ENCODE measurements at places on chromosomes 1 and 21.
A peak's percentile ranks its signal among the peaks of the same experiment; 100 is the strongest.

DNA sequence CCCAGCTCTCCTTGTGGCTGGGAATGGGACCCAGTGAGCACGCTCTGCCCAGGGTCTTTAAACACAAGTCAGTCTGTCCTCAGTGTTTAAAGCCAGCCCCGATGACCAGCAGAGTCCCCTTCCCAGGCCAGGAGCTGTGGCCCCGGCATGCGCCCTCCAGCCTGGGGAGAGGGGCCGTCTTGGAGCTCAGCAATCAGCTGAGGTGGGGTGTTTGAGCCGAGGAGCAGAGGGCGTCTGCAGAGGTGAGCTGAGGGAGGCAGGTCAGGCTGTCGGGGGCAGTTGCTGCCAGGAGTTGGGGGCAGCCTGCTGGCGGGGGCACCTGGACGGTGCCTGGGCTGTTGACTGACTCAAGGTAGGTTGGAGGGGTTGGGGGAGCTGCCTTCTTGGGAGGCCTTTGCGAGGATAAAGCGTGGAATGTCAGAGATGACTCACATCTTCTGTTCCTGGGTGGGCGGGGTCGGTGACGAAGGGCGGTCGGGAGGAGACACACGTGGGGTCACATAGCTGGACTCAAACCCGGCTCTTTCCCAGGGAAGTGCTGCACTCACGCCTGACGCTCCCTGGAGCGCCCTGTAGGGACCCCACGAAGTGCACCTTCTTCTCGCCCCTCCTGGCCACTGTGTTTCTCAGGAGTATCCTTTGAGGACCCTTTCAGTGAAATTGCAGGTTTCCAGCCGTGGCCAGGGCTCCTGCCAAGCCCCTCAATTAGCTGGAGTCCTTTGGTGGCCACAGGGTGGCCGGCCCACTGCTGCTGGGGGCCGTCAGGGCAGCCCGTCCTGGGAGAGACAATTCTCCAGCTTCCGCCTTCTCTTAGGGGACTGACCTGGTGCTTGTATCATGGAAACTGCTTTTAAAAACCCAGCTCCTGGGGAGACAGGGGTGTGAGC is 86.2 kb downstream of the SIK1 start:
- no peak for DNase-seq

DNA sequence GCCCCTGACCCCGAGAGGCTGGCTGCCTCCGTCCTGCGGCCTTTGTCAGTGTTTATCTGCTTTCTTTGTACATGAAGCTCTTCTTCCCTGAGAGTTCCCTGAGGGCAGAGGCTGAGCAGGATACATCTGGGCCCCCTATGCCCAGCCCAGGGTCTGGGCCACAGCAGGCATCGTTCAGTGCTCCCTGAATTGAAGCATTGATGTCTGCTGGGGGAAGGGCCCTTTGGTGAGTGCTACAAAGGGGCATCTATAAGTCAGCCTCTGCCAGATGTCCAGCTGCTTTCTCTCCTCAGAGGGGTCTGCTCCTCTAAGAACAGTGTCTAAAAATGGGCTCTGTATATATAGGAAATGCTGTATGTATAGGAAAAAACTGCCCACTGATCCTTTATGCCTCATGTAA is 2.1 kb downstream of the HEYL start:
- no peak for DNase-seq

DNA sequence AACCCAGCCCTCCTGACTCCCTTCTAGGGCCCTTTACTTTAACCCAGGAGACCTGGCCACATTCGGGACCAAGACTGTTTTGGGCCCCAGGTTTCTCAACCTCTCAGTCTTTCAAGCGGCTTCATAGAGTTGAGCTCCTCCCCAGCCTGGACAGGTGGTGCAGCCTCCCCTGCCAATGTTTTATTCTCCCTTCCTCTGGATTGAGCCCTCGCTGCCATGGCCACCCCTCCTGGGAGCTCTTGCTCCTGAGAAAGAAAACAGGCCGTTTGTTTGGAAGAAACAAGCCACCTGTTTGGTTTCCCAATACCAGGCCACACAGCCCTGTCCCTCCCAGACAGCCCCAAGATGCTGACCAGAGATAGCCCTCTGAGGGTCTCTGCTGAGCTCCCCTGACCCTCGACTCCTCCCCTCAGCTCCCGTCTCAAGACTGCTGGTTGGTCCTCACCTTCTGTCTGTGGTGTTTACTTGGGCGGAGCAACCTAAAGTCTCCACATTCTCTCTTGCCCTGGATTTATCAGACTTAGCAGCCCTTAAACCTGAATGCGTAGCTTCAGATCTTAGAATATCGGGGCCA is 3.3 kb downstream of the TMEM51 start:
- DNase-seq = no peak

- DNase-seq = no peak
Observed at GRCh38 chr1:228148935-228149405, 760 bp upstream of the GJC2 start.

- peak; percentile 75 for DNase-seq
Observed at GRCh38 chr1:40799351-40799867, 15.8 kb downstream of the KCNQ4 start.

GRCh38 chr1:20271498-20272400 is 18.9 kb upstream of the VWA5B1 start:
- DNase-seq = no peak

DNA sequence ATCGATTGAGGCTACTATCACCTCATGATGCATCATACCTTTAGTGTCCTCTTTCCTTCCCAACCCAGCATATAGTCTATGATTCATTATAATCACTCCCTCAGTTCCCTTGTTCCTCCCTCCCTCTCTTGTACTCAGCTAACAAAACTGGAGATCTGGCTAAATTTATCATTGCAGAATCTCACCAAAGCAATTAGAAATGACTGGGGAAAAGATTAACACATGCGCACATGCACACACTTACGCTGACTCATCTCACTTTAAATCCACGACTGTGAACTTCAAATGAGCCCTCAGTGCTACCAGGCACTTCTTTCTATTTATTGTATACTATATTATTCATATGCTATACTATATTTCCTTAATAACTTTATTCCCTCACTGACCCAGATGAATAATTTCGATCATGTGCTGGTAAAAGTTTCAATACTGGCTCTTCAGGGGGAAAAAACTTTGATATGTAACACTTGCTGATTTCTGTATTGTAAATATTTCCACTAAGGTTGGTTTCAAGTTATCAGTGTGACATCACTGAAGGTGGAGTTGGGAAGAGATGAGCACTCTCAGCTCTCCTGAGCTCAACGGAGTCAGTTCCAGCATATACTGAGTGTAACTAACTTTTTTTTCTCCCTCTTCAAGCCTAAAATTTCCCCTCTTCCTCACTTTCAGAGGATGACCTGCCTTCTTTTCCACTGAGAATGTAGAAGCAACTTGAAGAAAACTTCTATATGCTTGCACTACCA is 613.7 kb upstream of the B3GALT2 start:
- DNase-seq = no peak

DNA sequence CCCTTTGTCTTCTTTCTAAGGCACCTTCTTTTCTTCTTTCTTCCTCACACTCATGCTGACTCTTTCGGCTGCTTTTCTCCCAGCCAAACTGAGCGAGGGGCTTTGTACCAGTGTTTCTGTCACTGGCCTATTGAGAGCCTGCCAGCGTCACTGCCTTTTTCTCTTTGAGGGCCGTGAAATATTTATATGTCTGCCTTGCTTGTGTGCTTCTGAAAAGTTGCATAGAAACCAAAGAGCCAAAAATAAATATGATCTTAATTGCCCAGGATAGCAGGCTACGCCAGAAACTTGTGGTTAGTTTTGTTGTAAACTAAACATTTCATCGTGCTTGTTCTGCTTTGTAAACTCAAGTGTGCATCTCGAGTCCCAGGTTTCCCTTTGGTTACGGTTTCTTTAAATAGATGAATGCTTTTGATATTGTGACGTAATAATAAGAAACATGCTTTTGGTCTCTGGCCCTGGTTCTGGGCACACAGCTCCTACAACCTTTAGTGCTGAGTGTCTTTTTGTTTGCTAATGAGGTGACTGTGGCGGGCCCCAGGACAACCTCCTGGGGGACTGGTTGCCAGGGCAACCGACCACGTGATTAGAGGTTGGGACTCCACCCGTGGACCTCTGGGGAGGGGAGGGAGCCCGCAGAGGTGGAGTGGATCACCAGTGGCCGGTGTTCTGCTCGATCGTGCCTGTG is 10.8 kb downstream of the SLC37A1 start:
- DNase-seq = peak; percentile 77

DNA sequence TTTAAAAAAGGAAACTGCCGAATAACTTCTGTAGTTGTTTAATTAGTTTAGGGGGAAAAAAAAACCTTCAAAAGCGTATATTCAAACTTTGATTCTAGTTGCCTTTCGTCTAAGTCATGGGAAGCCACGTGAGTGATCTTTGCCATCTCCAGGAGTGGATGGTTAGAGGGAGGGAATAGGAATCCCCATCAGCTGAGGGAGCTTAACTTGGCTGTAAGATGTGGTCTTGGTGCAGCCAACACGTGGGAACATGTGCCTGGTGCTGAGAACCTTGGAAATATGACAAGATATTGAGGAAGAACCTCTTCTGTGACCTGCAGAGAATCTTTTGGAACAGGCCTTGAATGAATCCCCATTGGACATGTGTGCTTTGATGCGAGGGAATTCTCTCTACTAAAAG is 1.7 kb downstream of the BACE2 start:
- no peak for DNase-seq

GRCh38 chr1:215932558-215932957 is 365.5 kb downstream of the KCTD3 start:
- no peak for DNase-seq

- no peak for DNase-seq
Observed at GRCh38 chr1:84493747-84494146, 12.4 kb upstream of the SPATA1 start.

- peak; percentile 43 for DNase-seq
Observed at GRCh38 chr1:245788269-245788668, 633.5 kb downstream of the KIF26B start.

- DNase-seq = no peak
Observed at GRCh38 chr1:198923993-198924392, 285.2 kb downstream of the PTPRC start.

DNA sequence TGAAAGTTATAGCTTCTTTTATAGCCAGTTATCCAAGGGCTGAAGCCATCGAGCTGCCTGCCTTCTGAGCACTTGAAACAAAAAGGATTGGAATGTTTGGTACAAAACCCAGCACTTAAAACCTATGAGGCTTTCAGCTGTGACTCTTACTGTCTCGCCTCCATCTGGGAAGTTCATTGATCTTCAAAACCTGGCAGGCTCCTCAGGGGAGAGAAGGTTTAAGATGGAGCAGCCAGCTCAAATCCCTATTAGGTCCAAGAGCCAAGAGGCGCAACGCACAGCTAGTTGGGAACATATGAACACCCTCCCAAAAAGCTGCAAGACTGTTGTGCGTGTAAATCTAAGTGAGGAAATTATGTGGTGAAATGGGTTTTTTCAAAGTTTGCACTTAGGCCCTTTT is 33.4 kb downstream of the BACE2 start:
- peak; percentile 60 for DNase-seq

GRCh38 chr1:173360487-173361063 is 116.6 kb upstream of the PRDX6 start:
- DNase-seq = no peak

- DNase-seq = peak; percentile 11
Observed at GRCh38 chr21:45539046-45539795, 3.0 kb downstream of the SLC19A1 start.

- no peak for DNase-seq
Observed at GRCh38 chr1:184225283-184226099, 161.3 kb upstream of the C1orf21 start.

- peak; percentile 64 for DNase-seq
Observed at GRCh38 chr1:47175227-47175934, 14.5 kb downstream of the PDZK1IP1 start.

GRCh38 chr1:168114845-168115244 is 21.9 kb downstream of the GPR161 start:
- no peak for DNase-seq

GRCh38 chr1:203592156-203592555 is 34.5 kb upstream of the ATP2B4 start:
- DNase-seq = peak; percentile 65

- DNase-seq = no peak
Observed at GRCh38 chr1:176557543-176558258, 94.7 kb downstream of the PAPPA2 start.

GRCh38 chr1:179129702-179130473 is 48.0 kb downstream of the TOR3A start:
- DNase-seq = no peak

DNA sequence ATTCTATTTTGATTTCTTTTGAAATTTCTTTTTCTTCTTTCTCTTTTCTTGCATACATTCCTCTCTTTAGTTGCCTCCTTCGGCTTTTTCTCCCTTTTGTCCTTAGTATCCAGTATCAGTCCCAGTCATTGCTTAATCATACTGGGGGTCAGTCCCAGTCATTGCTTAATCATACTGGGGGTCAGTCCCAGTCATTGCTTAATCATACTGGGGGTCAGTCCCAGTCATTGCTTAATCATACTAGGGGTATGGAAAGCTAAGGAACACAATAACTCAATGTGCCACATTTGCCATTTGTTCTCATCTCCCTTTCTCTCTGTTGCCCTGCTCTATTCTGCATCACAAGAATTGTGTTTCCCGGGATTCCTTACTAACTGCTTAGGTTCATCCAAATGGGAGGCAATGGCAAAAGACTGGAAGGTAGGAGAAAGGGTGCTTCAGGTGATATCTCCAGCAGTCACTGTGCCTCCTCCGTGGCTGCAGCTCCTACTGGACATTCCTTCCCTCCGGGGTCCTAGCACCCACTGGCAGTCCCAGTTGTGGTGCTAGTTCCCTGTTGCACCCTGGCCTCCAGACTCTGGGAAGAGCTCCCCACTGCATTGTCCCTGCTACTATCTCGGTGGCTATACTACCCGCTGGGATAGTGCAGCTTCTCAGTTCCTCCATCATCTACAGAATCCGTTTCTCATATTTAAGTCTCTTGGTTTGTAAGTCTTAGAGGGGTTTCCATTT is 32.6 kb upstream of the LAMC1 start:
- no peak for DNase-seq

DNA sequence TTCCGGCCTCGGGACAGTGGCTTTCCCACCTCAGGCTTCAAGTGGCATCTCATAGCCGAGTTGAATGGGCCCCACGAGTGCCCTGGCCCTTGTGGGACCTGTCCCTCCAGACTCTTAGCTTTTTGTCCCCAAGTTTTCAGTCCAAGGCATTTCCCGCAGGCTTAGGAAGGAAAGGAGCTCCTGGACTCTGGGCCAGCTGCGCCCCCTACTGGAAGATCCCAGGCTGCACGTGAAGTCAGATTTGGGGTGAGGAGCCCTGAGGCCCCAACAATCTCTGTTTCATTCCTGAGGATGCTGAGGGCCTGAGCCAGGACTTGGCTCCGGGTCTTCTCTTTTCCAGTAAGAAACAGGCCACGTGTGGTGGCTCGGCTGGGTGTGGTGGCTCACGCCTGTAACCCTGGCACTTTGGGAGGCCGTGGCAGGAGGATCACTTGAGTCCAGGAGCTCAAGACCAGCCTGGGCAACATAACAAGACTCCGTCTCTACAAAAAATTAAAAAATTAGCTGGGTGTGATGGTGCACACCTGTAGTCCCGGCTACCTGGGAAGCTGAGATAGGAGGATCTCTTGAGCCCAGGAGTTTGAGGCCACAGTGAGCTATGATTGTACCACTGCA is 67.4 kb downstream of the ARHGEF10L start:
- DNase-seq = peak; percentile 67

- no peak for DNase-seq
Observed at GRCh38 chr1:44693159-44693558, 18.6 kb downstream of the ARMH1 start.

- no peak for DNase-seq
Observed at GRCh38 chr1:244155661-244156060, 104.6 kb downstream of the ZBTB18 start.

GRCh38 chr1:214498021-214498420 is 53.4 kb downstream of the PTPN14 start:
- DNase-seq = no peak

Data from right hindlimb (tissue), 1 donor.